ENCODE measurements at places on chromosomes 4 and X.

DNA sequence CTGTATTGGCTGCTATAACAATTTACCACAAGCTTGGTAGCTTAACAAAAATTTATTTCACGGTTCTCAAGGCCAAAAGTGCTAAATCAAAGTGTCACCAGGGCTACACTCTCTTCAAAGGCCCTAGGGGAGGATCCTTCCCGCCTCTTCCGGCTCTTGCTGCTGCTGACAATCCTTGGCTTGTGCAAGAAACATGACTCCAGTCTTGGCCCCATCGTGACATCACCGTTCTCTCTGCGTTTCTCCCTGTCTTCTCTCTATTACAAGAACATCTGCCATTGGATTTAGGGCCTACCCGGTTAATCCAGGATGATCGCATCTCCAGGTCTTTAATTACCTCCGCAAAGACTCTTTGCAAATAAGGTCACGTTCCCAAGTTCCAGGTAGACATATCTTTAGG, 10.4 kb upstream of the CLCN4 start:
- DNase-seq = no peak

GRCh38 chr4:152590179-152591031, 54.5 kb upstream of the FBXW7 start:
- DNase-seq = no peak

GRCh38 chr4:61545902-61546480, 345.9 kb downstream of the ADGRL3 start:
- DNase-seq = no peak

DNA sequence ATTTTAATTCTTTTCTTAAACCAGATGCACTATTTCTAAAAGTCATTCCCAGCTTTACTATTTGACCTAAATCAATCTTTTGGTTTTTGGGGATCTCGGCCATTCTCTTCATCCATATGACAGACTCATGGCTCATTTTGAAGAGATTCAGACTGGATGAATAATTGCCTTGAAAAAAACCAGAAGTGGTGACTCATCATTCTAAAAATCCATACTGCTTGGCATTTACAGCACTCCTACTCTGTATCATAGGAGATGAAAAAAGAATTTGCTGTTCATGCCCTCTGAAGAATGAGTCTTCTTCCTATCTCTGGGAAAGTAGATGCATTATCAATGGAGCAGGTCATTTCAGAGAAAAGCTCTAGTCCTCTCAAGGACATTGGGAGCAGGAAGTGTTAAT, 220.5 kb upstream of the RPS6KA3 start:
- DNase-seq = no peak

- DNase-seq = no peak
These were observed 24.5 kb upstream of the PJA1 start for GRCh38 chrX:69189576-69190371.

GRCh38 chr4:184574861-184575260, 74.4 kb downstream of the CASP3 start:
- DNase-seq = no peak

GRCh38 chr4:153909672-153910071, 120.8 kb upstream of the SFRP2 start:
- DNase-seq = no peak

DNA sequence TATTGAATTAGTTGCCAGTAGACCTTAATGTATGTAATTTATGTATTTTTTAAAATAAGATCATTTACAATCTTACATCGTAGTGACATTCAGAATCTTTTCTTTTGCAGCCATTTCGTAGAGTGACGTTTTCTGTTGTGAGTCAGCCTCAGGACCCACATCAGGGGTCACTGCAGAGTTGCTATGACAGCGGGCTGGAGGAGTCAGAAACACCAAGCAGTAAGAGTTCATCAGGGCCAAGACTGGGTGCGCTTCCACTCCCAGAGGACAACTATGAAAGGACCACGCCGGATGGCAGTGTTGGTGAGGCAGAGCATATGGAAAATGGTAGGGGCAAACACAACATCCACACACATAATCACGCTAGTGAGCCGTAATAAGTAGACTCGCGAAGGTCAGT, 199.9 kb downstream of the PCDH7 start:
- no peak for DNase-seq

GRCh38 chrX:153539171-153539978, 21.9 kb downstream of the ATP2B3 start:
- peak; percentile 77 for DNase-seq

DNA sequence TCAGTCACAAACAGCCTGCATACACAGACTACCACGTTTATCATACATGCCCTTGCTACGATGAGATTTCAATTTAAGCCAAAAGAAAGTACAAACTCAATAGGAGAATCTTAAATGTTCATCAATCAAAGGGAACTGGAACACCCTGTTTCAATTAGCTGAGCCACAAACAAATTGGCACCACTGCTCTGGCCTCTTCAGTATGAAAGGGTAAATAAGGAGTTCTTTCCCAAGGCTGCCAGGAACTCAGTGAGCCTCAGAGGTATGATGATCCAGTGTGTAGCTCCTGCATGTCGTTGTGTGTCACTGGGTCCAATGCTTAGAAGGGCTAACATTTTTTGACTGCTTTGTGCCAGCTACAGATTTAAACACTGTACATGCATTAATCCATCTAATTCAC, 5.4 kb downstream of the RNF150 start:
- DNase-seq = no peak

GRCh38 chr4:113604955-113605354, 156.6 kb downstream of the CAMK2D start:
- DNase-seq = no peak

DNA sequence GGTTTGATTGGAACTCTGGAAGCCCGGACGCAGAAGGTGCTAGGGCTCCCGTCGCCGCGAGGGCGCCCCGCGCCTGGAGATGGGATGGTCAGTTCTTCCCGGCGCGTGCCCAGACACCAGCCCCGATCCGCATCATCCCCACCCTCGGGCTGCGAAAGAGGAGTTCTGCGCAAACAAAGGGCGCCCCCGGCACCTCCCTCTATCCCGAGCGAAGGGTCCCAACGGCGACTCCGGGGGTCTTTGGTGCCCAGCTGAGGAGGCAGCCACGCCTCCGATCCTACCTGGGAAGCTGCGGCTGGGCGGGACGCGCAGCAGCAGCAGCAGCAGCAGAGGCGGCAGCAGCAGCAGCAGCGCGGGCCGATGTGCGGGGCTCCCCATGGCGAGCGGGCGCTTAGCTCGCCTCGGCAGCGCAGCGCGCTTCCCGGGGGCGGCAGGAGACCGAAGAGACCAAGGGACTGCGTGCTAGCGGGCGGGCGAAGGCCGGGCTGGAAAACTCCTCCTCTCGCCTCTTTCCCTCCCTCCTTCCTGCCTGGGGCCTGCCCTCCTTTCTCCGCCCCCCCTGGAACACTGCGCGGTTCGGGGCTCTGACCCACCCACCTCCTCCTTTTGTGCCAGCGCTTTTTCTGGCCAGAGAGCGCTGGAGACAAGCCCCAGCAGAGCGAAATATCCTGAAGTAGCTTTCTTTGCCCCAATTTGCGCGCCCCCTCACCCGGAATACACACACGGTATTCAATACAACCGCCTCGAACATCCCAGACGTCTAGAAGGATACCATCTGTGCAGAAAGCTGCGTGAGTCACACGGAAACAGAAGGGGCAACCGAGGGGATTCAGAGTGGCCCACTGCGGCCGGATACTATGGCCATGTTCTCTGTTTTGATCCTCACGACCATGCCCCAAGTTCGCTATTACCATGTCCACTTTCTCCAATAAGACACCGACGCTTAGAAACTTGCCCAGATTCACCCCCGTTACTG, at the start of gene SRPX:
SRPX (minus strand) TSS at position 457 of the 976 bp plus-strand sequence; CDS start at position 378, 79 bp downstream.
- no peak for DNase-seq

GRCh38 chr4:146550161-146550560, 28.4 kb upstream of the SLC10A7 start:
- no peak for DNase-seq

DNA sequence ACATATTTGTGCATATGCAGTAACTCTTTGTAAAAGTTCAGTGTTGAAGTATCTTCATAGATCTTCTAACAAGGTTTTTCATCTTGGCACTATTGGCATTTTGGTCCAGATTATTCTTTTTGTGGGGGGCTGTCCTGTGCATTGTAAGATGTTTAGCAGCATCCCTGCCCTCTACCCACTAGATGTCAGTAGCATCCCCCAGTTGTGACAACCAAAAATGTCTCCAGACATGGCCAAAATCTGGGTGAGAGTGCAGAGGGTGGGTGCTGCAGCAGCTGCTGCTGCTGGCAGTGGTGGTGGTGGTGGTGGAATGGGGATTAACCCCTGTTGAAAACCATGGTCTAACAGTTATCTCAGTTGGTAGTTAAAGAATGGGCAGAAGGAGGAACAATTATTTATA, 370.0 kb downstream of the GPAT3 start:
- DNase-seq = no peak

GRCh38 chr4:165461159-165461821, 82.5 kb downstream of the CPE start:
- DNase-seq = no peak

- no peak for DNase-seq
These were observed 58.1 kb downstream of the MAML3 start for GRCh38 chr4:140095694-140096482.

GRCh38 chrX:71184803-71185495, 38.1 kb upstream of the GJB1 start:
- no peak for DNase-seq

GRCh38 chrX:38896724-38897298, 95.6 kb downstream of the MID1IP1 start:
- DNase-seq = no peak

DNA sequence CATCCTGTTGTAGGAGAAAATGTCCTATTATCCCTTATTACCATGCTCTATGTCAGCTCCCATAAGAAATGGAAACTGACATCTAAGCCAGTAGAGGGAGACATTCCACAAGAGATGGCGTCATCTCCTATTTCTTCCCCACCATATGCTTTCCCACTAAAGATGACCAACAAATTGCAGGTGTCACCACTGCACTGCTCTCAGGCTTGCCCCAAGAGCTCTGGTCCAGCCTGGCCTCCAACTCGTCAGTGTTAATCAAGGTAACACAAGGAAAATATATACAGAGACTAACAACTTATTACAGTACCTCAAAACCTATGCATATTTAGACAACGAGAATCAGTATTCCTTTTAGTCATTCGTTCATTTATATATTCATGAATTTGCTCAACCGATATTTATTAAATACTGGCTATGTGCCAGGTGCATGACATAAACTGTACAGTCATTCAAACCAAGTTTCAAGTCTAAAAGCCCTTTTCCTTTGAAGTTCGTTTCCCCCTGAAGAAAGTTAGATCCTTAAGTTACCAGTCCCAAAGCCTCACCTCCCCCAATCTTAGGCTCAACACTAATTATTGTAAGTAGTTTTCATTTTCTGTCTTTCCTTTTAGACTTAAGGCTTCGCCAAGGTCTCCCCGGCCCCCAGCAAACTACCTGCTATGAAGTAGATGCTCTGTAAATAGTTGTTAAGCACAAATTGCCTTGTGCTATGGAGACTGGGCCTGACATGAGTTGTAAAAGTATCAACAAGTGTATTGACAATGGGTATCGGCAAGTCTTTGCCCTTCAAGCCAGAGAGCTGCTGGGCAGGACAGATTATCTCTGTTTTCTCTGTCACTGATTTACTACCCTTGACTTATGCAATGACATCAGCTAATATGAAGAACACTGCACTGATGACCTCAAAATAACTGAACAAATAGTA, 3.1 kb upstream of the FGB start:
- peak; percentile 2 for DNase-seq

DNA sequence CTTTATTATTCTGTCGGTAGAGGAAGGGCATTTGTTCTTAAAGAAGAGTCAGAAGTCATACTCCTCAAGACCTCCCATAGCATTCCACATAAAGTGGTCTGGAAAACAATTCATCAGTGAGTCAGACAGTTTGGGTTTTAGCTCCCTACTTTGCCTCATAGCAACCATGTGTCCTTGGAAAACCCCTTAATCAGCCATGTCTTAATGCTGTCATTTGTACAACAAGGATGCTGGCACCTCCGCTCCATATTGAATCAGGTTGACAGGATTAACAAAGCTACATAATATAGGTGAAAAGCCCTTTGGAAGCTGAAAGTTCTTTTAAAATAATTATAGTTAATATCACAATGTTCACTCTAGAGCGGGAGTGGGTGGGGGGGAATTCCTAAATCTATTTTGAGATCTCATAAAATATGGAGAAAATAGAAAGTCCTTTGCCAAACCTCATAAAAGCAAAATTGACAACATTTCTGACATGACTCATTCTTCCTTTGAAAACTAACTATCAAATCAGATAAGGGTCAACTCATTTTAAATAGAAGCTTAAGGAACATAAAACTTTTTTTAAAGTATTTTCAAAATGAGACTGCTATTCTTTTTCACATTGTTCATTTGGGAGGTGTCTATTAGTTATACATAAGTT, 37.3 kb upstream of the GUCY1A1 start:
- DNase-seq = no peak

GRCh38 chr4:88537709-88538108, 14.1 kb upstream of the PYURF start:
- DNase-seq = no peak

DNA sequence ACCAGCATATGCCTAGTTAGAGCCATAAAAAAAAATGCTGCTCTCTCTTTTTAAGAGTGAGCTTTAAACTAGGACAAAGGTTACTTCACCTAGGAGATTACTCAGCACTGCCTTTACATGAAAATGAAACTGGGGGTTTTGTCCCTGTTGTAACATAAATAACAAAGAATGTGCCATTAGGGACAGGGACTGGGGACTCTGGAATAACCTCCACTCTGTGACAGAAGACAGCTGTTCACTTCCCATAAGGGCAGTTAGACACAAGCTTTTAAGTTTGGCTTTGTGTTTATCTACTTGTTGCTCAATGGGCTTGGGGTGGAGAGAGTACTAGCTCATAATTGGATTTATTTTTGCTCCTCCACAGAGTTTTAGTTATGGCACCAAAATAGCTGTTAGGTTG, 11.9 kb downstream of the ENPEP start:
- DNase-seq = no peak

GRCh38 chr4:42995343-42995944, 102.9 kb downstream of the GRXCR1 start:
- peak; percentile 18 for DNase-seq

GRCh38 chr4:47642985-47643760, 158.1 kb downstream of the ATP10D start:
- DNase-seq = no peak

- DNase-seq = no peak
These were observed 2.6 kb downstream of the SAT1 start for GRCh38 chrX:23785580-23785979.

DNA sequence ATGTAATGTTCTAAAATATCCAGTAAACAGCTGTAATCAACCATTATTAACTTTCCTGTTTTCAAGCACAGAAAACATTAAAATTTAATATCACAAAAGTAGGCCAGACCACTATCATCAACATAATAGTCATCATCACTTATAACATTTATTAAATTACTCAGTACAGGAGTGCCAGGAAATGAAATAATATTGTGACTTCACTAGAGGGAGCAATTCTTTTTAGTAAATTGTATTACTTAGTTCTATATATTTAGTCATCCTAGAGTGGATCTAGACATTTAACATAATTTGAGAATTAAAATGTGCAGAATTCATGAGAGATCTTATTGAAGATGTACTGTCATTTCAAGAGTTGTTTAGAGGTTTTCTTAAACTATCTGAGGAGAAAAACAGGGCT, 33.6 kb downstream of the PITX2 start:
- no peak for DNase-seq

- DNase-seq = no peak
These were observed 24.1 kb downstream of the FGFRL1 start for GRCh38 chr4:1035510-1035909.
